Right kidney (tissue), 9 donors: ENCODE measurements at places on chromosomes 7 and 10.
A peak's percentile ranks its signal among the peaks of the same experiment; 100 is the strongest.

- DNase-seq, result no peak
Observed at GRCh38 chr10:77458986-77459590, 178.5 kb downstream of the KCNMA1 start.

GRCh38 chr7:147904219-147904576 lies 686.4 kb upstream of the C7orf33 start:
- DNase-seq, result no peak

DNA sequence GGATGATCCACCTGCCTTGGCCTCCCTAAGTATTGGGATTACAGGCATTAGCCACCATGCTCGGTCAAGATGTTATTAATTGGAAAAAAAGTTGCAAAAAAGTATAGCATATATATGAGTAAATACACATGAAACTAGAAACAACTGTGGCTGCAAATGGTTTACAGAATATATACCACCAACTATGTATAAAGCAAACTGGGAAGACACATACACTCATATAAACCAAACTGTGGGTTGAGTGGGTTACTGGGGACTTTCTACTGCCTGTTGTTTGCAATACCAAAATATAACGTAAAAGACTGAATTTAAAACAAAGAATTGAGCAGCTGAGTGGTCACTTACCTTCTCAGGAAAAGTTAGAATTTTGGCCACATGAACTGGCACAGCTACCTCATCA lies 8.1 kb downstream of the POLR3A start:
- no peak for DNase-seq

DNA sequence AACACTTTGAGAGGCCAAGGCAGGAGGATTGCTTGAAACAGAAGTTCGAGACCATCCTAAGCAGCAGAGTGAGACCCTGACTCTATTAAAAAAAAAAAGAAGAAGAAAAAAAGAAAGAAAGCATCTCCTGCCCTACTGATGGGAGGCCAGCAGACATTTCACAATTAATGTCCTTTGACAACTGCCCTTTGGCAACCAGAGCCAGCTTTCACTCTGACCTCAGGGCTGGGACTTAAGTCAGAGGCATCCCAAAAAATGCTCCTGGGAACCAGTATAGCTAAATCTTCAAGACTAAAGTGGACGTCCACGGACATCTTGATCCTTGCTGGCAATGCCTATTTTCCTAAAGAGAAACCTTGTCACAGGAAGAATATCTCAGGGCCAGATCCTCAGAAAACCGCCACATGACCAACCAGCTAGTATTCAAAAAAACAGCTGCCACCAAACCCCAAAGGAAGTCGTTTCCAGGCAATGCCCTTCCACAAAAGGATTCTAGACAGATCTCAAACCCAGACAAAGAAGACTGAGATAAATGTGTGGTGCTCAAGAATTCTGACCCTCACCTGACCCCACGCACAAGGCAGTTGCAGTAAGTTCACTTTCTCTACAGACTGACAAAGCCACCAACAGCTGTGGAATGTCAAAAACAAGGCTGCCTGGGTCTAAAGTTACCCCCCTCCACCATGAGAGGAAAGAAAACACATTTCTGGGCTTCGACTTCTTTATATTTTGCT lies 18.4 kb downstream of the GFRA1 start:
- DNase-seq, result peak; percentile 46

DNA sequence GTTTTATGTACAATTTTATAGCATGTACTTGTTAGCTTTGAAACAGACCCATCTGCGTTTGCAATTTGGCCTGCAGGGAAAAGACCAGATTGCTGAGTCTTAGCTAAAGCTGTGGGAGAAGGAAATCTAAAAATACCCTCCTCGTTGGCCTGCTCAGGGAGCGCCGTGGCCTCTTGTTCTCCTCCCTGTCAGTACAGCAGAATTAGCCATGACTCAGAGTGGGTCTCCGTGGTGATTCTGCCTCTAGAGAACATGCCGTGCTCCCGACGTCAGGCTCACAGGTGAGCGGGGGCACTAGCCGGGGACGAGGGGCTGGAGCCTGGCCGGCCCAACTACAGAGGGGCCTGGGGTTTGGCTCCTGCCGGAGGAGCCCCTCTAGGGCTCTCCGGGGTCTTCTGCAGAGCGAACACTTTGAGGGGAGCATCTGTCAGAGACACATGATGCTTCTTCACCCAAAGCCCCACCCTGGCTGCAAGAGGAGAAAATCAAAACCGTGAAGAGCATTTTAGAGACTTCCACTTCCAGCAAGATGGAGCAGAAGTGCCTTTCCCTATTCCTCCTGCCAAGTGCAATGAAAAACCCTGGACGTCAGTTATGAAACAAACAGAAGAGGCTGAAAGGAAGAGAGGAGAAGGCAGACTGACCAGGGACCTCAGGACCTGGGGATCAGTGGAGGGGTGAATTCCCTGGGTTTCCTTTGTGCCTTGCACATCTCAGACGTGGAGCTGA lies 98.9 kb downstream of the LHPP start:
- no peak for DNase-seq

- no peak for DNase-seq
Observed at GRCh38 chr10:79081353-79082034, 12.7 kb downstream of the ZMIZ1 start.
